Activated naive CD4-positive, alpha-beta T cell (primary cell): ENCODE measurements at places on chromosomes 12 and 14.

GRCh38 chr14:63853831-63854293 is 1.1 kb downstream of the SYNE2 start:
- DNase-seq = peak; percentile 20

- DNase-seq = no peak
Observed at GRCh38 chr14:93744876-93745275, 43.4 kb downstream of the PRIMA1 start.

- DNase-seq = no peak
Observed at GRCh38 chr14:90956273-90956672, 104.2 kb downstream of the RPS6KA5 start.

DNA sequence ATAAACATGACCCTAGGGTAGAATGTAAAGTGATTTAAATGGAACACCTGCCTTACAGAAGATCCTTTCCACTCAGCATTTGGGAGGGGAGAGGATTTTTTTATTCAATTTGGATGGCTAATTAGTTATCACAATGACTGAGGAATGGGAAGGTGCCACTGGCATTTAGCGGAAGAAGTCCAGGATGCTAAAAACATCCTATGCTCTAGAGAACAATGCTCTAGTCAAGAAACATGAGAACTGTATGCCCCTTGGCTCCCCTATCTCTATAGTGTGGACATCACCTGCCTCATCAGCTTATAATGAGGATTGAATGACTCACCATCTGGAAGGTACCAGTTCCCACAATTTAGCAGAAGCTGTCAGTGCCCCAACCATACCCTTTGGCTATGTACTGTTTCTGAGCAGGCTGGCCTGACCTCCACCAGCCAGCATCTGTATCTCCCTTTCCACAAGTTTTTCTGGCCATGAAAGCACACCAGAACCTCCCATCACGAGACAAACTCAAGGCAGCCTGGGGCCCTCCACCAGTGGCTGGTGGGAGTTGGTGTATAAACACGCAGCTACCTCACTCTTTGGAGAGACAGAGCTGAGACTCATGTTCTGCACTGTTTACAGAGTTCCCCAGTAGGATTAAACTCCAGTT is 109.7 kb upstream of the VASH1 start:
- DNase-seq = no peak
